AG04449 (cell line): ENCODE measurements at places on chromosomes 1 and 21.

DNA sequence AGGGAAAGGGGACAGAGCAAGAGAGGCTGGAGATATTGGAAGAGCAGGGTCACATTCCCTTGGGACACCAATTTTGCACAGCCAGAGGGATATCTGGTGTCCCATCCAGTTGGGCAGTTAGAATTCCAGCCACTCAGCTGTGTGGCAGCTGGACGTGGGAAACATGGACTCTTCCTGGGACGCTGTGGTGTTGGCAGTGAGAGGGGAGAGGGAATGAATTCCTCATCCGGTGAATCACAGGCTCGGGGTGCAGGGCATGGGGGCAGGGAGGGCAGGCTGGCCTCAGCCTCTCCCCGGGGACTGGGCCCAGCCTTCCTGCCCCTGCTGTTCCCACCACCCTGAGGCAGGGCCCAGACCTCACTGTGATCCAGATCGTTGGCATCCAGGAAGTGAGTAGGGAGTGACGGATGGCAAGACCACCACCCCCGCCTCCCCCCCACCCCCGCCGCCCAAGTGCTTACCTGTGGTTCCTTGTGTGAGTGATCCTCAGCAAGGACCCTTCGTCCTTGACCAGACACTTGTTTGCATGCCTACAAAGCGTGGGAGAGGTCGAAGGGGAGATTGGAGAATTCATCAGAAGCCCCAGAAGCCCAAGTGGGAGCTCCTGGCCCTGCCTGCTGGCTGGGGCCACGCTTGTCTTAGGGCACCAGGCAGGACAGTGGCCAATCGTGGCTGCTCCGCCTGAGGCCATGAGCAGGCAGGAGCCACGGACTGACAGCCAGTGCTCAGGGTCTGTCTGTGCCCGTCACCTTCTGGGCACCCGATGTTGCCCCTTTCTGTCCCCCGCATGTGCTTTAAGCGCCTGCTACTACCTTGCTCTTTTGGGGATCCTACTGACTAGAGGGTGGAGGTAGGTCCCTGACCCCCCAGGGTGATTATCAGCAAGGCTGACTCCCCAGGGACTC lies 8.7 kb downstream of the WNT3A start:
- DNase-seq: no peak

GRCh38 chr1:43446881-43447835 lies 6.6 kb downstream of the HYI start:
- no peak for DNase-seq

- no peak for DNase-seq
Observed at GRCh38 chr1:241660424-241660972, 8.4 kb downstream of the WDR64 start.

DNA sequence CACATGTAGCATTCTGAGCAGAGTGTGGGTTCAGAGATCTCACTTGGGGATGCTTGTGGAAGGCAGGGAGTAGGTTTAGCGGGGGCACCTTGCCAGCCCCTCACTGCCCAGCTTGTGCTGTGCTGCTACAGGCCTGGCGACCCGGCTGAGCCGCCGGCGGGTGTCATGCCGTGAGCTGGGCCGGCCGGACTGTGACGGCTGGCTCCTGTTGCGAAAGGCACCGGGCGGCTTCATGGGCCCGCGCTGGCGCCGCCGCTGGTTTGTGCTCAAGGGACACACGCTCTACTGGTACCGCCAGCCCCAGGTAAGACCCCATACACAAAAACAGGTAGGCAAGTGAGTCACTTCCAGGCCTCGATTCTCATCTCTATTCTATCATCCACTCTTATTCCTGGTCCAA lies 5.5 kb upstream of the CATSPER4 start:
- no peak for DNase-seq

GRCh38 chr1:53616927-53617326 lies 122.0 kb downstream of the GLIS1 start:
- DNase-seq: no peak

DNA sequence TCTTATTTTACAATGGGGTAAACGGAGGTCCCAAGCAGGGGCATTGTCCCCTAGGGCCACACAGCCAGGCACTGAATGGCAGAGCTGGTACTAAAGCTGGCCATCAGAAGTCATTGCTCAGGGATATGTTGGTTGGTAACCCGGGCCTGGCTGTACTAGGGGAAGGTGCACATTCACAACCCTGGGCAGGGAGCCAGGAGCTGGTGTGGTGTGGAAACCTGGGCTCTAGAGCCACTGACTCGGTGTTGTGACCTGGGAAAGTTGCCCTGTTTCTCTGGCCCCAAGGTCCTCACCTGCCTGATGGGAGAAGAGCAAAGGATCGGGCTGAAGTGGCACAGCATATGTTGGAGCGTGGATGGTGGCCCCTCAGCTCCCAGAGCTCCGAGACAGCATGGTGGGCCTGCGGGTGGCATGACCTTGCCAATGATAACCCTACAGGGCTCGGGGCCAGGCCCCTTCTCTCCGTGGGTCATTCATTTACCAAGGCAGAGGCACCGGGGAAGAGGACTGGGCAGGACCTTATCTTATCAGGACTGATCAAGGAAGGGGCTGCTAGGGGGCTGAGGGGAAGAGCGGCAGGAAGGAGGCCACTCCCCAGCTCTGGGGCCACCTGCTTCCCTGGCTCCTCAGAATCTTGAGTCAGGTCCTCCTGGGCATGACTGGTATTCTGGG lies 274.1 kb downstream of the TRABD2B start:
- DNase-seq: no peak

GRCh38 chr1:65317866-65318653 lies 8.7 kb downstream of the DNAJC6 start:
- no peak for DNase-seq

- DNase-seq: no peak
Observed at GRCh38 chr21:37202221-37203110, 64.7 kb downstream of the VPS26C start.

DNA sequence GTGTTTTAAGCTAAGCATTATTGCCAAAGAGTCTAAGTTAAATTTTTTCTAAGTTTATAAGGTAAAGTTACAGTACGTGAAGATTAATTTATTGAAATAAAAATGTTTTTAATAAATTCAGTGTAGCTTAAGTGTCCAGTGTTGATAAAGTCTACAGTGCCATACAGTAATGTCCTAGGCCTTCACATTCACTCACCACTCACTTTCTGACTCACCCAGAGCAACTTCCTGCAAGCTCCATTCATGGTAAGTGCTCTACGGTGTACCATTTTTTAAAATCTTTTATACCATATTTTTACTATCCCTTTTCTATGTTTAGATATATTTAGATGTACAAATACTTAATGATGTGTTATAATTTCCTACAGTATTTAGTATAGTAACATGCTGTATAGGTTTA lies 173.2 kb downstream of the CACNA1E start:
- no peak for DNase-seq

DNA sequence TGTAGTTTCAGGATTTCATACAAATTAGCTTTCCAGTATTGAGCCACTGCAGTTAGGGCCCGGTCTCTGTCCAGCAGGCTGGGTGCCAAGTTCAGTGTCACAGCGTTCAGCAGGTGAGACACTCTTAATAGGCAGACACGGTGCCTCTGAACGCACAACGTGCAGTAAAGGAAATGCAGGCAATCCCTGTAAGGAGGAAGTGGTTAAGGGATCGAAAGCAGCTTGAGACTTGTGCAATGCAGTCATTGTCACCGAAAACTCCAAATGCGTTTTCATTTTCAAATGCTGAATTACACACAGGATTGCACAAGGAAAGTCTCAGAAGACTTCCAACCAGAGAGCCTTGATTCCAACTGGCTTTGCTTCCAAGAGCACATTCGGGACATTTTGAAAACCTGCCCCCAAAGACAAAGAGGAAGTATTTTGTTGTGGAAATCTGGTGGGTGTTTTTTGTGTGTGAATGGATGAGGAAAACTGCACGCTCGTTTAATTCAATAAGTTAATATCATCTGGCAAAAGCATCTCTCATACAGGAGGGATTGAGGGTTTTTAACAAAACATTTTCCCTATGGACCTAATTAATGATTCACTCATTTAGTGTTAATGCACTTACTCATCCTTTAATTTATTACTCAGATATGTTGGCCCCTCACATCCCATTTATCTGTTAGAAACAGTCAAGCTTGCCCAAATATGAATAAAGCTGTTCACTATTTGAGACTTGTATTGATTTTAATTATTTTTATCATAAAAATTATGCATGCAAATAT lies 61.6 kb downstream of the PTGS2 start:
- no peak for DNase-seq

- DNase-seq: no peak
Observed at GRCh38 chr1:66351913-66352312, 182.0 kb upstream of the SGIP1 start.

DNA sequence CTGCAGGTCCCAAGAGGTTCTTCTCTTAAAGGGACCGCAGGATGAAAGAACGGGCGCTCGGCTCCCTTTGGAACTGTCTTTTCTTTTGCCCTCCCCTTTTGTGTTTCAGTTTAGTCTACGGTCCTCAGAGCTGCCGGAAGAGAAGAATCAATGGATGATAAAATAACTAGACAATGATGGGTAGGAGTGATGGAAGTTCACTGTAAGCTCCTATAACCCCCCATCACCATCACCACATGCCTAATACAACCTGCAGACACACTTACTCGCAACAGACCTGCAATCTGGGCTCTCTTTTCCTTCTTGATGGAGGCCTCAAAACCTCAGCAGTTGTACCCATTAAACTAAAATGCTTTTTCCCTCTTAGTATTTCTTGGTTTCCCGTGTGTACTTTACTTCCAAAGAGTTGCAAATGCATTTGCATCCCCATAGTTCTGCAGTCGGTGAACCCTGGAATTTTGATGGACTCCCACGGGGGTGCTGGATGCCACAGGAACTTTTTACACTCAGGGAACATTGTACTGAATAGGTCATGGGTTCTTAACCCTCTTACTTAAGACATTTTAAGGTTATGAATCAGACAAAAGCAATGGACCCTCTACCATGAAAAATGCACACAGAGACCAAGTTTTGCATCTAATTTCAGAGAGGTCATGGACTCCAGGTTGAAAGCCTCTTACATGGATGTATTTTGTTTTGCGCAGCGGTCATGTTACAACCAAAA lies 633 bp upstream of the RFX5 start:
- DNase-seq: no peak
